CD4-positive, alpha-beta memory T cell (primary cell): ENCODE measurements at places on chromosomes 4 and X.

GRCh38 chr4:127509155-127509554, 123.6 kb upstream of the INTU start:
- DNase-seq = no peak

DNA sequence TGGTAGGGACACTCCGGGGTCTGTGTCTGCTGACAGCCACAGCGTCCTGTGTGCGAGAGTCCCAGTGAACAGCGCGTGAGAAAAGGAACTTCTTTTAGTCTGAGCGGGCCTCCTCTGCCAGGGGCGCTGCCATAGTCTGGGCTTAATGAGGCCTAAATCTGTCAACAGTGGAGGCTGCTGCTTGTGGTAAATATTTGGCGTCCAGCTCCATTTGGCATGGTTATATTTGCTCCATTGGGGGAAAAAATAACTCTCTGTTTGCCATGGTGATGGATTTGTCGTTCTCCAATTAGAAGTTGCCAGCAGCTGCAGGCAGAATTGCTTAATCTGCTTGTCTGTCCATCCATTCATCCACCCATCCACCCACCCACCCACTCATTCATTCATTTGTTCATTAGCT, 71.4 kb upstream of the PSAPL1 start:
- no peak for DNase-seq

DNA sequence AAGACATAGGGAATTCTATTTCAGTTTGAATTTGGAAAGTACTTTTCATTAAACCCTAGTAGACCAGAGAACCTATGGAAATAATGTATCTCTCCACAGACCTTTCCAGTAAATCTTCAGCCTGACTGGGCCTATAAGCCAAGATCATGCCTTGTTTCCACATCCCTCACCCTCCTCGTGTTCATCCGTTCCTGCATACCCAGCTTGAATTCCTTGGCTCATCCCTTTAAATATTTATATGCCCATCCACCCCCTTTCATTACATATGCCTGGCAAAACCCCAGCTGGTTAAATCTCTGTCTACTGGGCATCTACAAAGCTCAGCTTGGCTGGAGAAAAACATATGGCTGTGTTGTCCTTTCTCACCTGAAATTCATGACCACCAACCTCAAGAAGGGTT, 32.4 kb downstream of the SLC2A9 start:
- DNase-seq = no peak

DNA sequence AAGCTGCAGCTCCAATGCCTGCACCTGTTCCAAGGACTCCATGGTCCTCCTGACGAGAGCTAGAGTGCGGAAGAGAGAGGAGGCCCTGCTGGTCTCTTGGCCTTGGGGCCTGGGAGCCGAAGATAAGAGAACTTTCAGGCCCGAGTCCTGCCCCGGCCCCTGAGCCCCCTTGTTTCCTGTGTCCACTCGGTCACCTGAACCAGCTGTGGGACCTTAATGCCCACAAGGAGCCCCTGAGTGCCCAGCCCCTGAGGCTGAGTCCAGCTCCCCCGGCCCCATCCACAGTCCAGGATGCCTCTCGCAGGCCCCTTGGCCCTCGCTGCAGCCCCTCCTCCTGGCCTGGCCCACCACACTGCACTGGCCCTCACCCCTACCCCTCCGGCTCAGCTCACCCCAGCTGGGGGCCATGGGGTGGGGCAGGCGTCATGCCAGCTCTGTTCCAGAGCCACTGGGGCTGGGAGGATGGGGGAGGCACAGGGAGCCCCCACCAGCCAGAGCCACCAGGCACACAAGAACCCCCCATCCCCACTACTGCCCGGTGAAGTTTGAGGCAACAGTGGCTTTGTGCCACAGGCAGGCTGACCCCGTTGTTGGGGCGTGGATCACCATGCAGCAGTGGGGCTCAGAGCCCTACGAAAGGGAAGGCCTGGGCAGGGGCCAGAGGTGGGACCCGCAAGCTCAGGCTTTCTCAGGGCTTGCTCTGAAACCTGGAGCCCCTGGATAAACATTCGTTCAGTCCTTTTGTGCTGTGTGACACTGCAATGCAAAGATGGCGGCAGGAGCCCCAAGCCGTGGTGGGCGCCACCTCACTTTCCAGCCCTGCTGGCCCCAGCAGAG, 14.1 kb downstream of the NAT8L start:
- no peak for DNase-seq

DNA sequence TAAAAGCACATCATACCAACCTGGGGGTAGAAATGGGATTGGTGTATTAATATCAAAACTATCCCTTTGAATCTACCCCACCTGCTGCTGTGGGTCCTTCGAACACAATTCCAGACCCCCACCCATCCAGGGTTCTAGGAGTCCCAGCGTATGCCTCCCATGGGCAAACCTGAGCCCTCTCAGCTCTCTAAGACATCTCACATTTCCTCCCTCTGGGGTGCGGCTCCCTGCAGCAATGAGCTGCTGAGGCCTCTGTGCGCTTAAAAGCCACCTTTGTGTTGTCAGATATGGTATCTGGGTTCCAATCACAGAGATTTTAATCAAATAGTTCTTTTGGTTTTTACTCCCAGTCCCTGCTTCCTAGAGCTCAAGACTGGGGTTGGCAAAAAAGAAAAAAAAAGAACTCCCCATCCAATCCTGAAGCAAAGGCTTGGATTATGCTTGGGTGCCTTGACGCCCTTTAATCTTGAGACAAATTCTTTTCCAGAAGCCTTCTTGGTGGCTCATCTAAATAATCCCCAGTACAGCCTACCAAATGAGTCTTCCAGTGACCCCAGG, 37.5 kb upstream of the NOCT start:
- DNase-seq = no peak
